NCI-H2227 treated with DMSO at 0.1 percent for 48 hours (cell line): ENCODE measurements at places on chromosomes 4 and X.

- no peak for DNase-seq
These were observed 291.3 kb downstream of the GALNTL6 start for GRCh38 chr4:172104539-172104938.

DNA sequence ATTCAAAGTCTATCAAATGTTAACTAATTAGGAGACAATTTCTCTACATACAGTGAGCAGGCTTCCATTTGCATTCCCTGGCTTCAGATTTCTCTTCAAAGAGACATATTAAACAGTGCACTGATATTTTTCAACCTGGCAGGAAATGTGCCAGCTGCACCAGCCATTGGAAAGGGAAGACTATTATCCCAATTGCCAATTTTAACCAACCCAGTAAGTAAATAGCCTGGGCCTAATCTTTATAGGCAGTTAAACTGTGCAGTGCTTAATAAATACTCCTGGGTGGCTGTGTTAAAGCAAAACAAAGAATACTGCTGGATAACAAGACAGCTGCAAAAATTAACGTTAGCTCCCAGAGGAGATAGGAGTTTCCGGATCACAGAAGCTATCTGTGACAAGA is 111.9 kb upstream of the GALNT7 start:
- no peak for DNase-seq

DNA sequence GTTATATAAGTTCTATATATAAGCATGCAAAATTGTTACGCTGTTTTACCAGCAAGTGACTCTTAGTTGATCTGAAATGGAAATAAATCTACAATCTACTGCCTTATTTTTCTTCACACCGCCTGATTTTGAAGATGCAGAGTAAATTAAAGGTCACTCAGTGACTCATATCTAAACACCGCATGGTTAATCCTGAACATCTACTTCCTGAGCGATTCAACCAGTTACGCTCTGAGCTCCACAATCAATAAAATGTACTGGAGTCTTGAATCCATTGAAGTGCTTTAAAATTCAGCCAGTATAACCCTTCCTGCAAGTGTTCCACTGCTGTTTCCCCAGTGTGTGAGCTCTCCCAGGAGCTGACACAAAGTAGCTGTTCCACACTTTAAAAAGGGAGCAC is 192.8 kb downstream of the SLC7A11 start:
- DNase-seq: no peak

- no peak for DNase-seq
These were observed 89.4 kb upstream of the TLL1 start for GRCh38 chr4:165783626-165784025.

GRCh38 chrX:5290635-5291034 is 938.0 kb downstream of the NLGN4X start:
- no peak for DNase-seq

DNA sequence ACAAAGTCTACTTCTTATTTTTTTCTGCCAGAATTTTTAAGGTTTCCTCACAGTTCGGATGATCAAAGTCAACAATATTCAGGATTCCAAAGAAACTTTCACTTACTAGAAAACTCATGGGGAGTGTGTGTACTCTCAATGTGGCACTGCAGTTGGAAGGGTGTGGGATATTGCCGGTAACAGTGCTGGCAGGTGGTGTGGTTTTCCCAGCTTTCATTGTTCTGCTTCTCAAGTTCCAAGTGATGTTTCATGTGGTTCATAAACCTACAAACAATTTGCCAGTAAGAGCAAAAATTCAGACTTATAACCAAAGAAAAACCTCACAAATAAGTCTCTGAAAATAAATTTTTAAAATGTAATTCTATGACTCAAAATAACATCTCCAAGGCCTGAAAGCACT is 39.8 kb downstream of the ZNF280C start:
- DNase-seq: no peak

GRCh38 chr4:119116021-119116420 is 19.6 kb upstream of the MYOZ2 start:
- no peak for DNase-seq

- DNase-seq: no peak
These were observed 13.4 kb upstream of the GTPBP6 start for GRCh38 chrX:331825-332495.

- peak; percentile 19 for DNase-seq
These were observed 153.9 kb downstream of the KDR start for GRCh38 chr4:54971474-54971950.

GRCh38 chr4:42501624-42502401 is 104.5 kb downstream of the SHISA3 start:
- peak; percentile 41 for DNase-seq

DNA sequence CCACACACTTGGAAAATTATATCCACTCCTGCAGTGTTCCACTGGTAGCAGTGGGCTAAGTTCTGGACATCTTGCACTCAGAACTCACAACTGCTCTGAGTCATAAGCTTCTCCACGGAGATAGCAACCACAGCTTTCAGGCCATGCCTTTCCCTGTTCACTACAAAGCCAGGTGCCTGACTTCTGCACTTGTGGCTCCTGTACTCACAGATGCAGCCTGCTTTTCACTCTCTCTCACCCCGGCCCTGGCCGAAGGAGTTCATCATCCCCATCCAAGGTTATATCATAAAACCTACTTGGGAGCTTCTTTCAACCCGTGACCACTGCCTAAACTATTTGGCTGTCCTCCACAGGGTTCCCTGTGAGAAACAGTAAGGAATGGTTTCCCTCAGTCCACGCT is 999.4 kb downstream of the GLUD2 start:
- DNase-seq: no peak

- no peak for DNase-seq
These were observed 8.7 kb downstream of the AVPR2 start for GRCh38 chrX:153913211-153913610.

GRCh38 chrX:63186137-63186536 is 165.0 kb downstream of the SPIN4 start:
- no peak for DNase-seq

DNA sequence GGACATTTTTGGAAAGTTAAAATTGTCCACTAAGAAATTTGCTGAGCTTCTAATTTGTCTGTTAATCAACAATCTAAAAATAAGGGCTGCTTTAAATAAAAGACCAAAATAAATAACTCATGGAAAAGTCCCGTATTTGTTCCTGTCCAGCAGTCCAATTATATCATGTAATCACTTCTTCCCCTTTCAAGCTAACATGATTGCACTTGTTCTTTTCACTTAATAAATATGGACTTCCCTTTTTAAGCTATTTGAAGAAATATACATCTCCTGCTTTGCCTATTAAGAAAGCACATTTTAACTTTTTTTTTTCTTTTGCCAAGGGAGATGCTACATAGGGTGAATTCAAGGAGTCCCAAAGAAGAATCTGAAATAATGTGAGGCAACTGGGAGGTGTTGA is 55.6 kb upstream of the FRAS1 start:
- no peak for DNase-seq

- no peak for DNase-seq
These were observed 351.9 kb downstream of the PCDH18 start for GRCh38 chr4:137180349-137180748.
